ENCODE measurements at places on chromosomes 2 and 18. TPM values are rescaled to one million over a fixed set of nuclear protein-coding genes. Genes with fewer than 3 reads are reported as not detected.

The LRP2 gene
- 0.07 TPM for total RNA-seq

The ANKRD30BL gene
- total RNA-seq: not detected

The INHA gene
- not detected for total RNA-seq

The FAM110C gene
- total RNA-seq: 6.6 TPM

The SLC66A2 gene
- 39.1 TPM for total RNA-seq
